ENCODE measurements at places on chromosomes 7 and 10. TPM values are rescaled to one million over a fixed set of nuclear protein-coding genes. Genes with fewer than 3 reads are reported as not detected.

Gene PRTFDC1
- total RNA-seq, result 6.8 TPM

Gene ZPBP
- not detected for total RNA-seq

Gene PITX3
- 4.2 TPM for total RNA-seq

Gene ELN
- 107 TPM for total RNA-seq

Gene AIFM2
- total RNA-seq, result 2.6 TPM
